ENCODE measurements at places on chromosomes 7 and 10. TPM values are rescaled to one million over a fixed set of nuclear protein-coding genes. Genes with fewer than 3 reads are reported as not detected.

The NUTM2A gene
- 0.23 TPM for total RNA-seq

The NCF1 gene
- total RNA-seq, result 3.2 TPM

The NEUROG3 gene
- total RNA-seq, result not detected

The LIPF gene
- not detected for total RNA-seq

The CTAGE4 gene
- total RNA-seq, result 0.93 TPM

The SORCS3 gene
- total RNA-seq, result not detected

The PTPN20 gene
- 2.1 TPM for total RNA-seq

The POM121L12 gene
- not detected for total RNA-seq

The KIF11 gene
- 55.3 TPM for total RNA-seq

The TMEM225B gene
- total RNA-seq, result 0.76 TPM

The COL26A1 gene
- total RNA-seq, result not detected

The ANKRD2 gene
- 0.25 TPM for total RNA-seq

The SPDYE11 gene
- total RNA-seq, result not detected
